Effector memory CD8-positive, alpha-beta T cell (primary cell): ENCODE measurements at places on chromosomes 6 and 20.

GRCh38 chr20:36917943-36918342 is 33.6 kb downstream of the SAMHD1 start:
- no peak overlapping the region for H3K4me3 ChIP-seq
- peaks cover 100% of the 10 kb centered on the region for H3K36me3 ChIP-seq
- no peak overlapping the region for H3K27ac ChIP-seq

DNA sequence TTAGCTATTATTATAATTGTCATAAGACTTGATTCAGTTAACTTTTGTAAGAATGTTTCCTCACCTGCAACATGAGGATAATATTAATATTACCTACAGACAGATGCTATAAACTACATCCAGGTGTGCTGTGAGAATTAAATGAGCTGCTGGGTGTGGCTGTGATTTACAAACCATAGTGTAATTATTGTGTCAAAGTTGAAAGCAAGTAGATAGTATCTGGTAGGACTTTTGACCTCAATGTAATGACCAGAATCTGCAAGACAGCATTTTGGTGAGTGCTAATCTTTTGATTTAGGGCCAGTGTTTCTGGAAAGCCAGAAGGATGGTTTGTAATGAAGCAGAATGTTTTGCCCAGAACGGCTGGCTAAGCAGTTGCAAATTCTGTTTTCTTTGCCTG is 162.5 kb downstream of the TRMT11 start:
- H3K27me3 ChIP-seq, result no peaks in the 10 kb centered on the region
- no peaks in the 10 kb centered on the region for H3K4me1 ChIP-seq
- no peaks in the 10 kb centered on the region for H3K36me3 ChIP-seq
- H3K27ac ChIP-seq, result no peak overlapping the region
- H3K4me3 ChIP-seq, result no peak overlapping the region

DNA sequence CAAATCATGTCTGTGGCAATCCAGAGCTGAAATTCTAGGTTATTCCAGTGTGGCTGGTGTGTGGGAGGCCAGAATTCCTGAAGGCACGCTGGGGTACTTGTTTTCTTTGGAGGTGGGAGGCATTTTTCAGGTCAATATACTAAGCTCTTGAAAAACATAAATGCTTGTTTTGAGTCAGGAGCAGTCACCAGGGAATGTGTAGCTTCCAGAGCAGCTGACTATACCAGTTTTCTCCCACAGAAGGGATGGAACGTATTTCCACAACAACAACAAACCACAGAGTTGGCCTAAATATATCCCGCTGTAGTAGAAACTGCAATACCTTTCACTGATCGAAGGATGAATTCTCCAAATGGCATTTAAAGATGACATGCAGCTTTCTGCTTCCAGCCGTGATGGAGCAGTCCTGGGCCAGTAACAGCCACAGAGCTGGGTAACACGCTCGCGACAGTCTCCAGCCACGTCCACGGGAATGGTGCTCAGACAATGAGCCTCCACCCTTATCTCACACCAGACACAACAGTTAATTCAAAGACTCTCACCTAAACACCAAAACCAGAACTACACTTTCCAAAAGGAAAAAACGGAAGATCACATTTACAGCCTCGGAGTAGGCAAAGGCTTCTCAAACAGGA is 23.2 kb downstream of the CHRNA4 start:
- H3K27me3 ChIP-seq, result peaks cover 75% of the 10 kb centered on the region
- H3K4me1 ChIP-seq, result no peaks in the 10 kb centered on the region
- H3K36me3 ChIP-seq, result no peaks in the 10 kb centered on the region
- no peak overlapping the region for H3K4me3 ChIP-seq
- no peak for DNase-seq

DNA sequence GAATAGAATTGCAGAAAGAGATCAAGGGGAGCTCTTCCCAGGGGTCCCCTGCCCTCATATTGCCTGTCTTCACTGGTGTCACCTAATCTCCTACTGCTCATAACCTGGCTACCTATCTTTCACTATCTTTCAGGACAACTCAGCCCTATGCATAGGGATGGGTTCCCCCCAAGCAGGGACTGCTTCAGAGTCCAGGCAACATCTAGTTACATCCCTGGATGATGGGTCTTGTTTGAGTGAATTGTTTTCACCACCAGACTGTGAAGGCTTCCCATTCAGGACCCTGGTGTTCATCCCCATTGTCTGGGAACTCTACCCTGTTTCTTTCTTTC is 850 bp upstream of the HECA start:
- peaks cover 45% of the 10 kb centered on the region for H3K4me1 ChIP-seq
- peak overlapping the region; percentile 88 for H3K4me3 ChIP-seq
- peak overlapping the region; percentile 99 for H3K27ac ChIP-seq
- H3K27me3 ChIP-seq, result no peaks in the 10 kb centered on the region
- peaks cover 46% of the 10 kb centered on the region for H3K36me3 ChIP-seq

- no peak overlapping the region for H3K27ac ChIP-seq
- no peaks in the 10 kb centered on the region for H3K4me1 ChIP-seq
- H3K4me3 ChIP-seq, result no peak overlapping the region
- H3K27me3 ChIP-seq, result peaks cover 64% of the 10 kb centered on the region
- DNase-seq, result no peak
These were observed 139.6 kb downstream of the MYLK4 start for GRCh38 chr6:2611092-2611491.

GRCh38 chr6:107217248-107217647 is 101.9 kb upstream of the BEND3 start:
- no peak overlapping the region for H3K4me3 ChIP-seq
- H3K4me1 ChIP-seq, result peaks cover 4% of the 10 kb centered on the region
- no peaks in the 10 kb centered on the region for H3K27me3 ChIP-seq
- no peak overlapping the region for H3K27ac ChIP-seq

DNA sequence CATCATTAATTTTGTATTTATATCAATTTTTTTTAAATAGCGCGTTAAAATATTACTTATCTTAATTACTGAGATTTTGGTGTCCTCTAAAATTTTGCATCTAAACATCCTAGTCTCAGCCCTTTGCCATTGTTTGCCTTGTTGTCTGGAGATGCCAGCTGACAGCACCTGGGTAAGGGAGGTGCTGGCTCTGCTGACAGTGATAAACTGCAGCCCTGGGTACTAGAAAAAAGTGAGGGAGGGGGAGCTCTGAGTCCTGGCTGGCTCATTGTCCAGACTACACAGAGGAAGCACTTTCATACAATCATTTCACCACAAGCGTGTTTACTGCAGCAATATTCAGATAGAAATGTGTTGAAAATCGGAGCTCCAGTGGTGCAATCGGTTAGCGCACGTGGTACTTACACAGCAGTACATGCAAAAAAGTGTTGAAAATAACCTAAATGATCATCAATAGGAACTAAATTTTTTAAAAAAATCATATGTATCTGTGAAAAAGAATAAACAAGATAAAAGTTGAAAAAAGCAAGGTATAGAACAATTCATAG is 18.5 kb upstream of the UBR2 start:
- peaks cover 9% of the 10 kb centered on the region for H3K4me1 ChIP-seq
- DNase-seq, result no peak
- no peaks in the 10 kb centered on the region for H3K36me3 ChIP-seq
- peaks cover 6% of the 10 kb centered on the region for H3K27me3 ChIP-seq
- no peak overlapping the region for H3K4me3 ChIP-seq
- H3K27ac ChIP-seq, result no peak overlapping the region

DNA sequence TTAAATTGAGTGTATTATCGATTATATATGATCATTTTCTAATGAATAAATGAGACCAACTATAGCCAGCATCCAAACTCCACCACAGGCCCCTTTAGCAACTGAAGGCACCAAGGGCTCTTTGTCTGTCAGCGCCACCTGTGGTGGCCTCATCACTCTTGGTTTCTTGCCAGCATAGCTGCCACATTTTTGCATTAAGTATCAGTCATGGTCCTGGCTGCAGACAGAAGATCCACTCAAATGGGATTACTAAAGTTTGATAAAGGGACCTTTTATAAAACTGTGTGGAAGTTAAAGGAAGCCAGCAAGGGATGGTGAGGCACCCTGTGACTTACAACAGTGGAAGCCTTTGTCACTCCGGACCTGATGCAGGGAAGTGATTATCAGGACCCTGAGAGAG is 162.9 kb downstream of the C6orf118 start:
- no peak for DNase-seq
- no peaks in the 10 kb centered on the region for H3K36me3 ChIP-seq
- H3K4me1 ChIP-seq, result no peaks in the 10 kb centered on the region
- no peak overlapping the region for H3K27ac ChIP-seq

DNA sequence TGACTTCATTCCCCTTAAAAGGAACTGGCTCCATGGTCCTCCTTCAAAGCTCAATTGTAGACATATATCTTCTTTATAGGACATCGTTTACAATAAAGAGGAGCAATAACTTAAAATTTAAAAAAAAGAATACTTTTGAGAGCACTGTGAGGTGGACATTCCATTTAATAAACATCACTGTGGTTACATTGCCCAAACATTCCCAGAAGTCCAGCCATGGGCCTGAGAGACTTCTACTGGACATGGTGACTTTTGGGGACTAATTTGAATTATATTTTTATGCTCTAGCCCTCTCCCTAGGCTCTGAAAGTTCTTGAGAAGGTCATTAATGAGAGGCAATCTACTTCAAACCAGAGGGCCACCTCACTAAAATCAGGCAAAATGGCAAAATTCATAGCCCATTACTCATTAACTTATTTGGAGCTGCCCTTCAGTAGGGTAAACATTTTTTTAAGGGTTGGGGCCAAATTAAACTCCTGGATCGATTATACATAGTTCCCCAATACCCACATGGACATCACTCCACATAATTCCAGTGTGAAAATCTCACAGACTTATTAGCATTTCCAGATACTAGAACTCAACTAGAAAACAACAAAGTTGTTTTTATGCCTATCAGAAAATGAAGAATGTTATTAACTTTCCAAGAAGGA is 17.1 kb downstream of the ISM1 start:
- no peak for DNase-seq
- H3K27me3 ChIP-seq, result no peaks in the 10 kb centered on the region
- no peak overlapping the region for H3K27ac ChIP-seq
- H3K36me3 ChIP-seq, result no peaks in the 10 kb centered on the region
- no peak overlapping the region for H3K4me3 ChIP-seq
- no peaks in the 10 kb centered on the region for H3K4me1 ChIP-seq

GRCh38 chr20:35226884-35227681 is 593 bp downstream of the MMP24 start:
- DNase-seq, result peak; percentile 44
- peaks cover 4% of the 10 kb centered on the region for H3K36me3 ChIP-seq
- peaks cover 6% of the 10 kb centered on the region for H3K4me1 ChIP-seq

GRCh38 chr20:49630396-49630951 is 62.5 kb upstream of the PTGIS start:
- H3K4me3 ChIP-seq, result no peak overlapping the region
- no peak for DNase-seq
- no peak overlapping the region for H3K27ac ChIP-seq
- H3K27me3 ChIP-seq, result no peaks in the 10 kb centered on the region
- peaks cover 15% of the 10 kb centered on the region for H3K36me3 ChIP-seq
- peaks cover 6% of the 10 kb centered on the region for H3K4me1 ChIP-seq

- H3K27ac ChIP-seq, result no peak overlapping the region
- H3K4me3 ChIP-seq, result no peak overlapping the region
- H3K27me3 ChIP-seq, result peaks cover 29% of the 10 kb centered on the region
- no peaks in the 10 kb centered on the region for H3K4me1 ChIP-seq
These were observed 114.1 kb upstream of the SNX9 start for GRCh38 chr6:157708933-157709332.

- peaks cover 28% of the 10 kb centered on the region for H3K4me1 ChIP-seq
- no peak for DNase-seq
- no peak overlapping the region for H3K4me3 ChIP-seq
- H3K27me3 ChIP-seq, result no peaks in the 10 kb centered on the region
- H3K36me3 ChIP-seq, result peaks cover 70% of the 10 kb centered on the region
These were observed 7.9 kb downstream of the TUBB start for GRCh38 chr6:30727920-30728553.

DNA sequence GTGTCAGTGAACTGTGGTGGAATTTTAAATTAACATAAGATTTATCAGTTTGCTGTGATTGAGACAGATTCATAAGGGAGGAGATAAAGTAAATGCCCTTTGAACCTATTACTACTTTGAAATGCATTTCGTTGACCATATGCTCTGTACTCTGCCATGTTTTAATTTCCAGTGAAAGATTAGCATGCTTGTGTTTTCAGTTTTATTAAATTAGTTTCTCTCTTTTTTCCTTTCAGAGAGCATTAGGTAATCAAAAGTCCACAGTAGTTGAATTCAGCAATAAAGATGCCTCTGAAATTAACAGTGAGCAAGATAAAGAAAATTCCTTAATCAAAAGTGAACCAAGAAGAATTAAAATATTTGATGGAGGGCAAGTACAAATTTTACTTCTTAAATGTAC is 117.4 kb downstream of the HIVEP1 start:
- peaks cover 3% of the 10 kb centered on the region for H3K4me1 ChIP-seq
- no peak overlapping the region for H3K4me3 ChIP-seq
- DNase-seq, result no peak
- no peaks in the 10 kb centered on the region for H3K36me3 ChIP-seq

DNA sequence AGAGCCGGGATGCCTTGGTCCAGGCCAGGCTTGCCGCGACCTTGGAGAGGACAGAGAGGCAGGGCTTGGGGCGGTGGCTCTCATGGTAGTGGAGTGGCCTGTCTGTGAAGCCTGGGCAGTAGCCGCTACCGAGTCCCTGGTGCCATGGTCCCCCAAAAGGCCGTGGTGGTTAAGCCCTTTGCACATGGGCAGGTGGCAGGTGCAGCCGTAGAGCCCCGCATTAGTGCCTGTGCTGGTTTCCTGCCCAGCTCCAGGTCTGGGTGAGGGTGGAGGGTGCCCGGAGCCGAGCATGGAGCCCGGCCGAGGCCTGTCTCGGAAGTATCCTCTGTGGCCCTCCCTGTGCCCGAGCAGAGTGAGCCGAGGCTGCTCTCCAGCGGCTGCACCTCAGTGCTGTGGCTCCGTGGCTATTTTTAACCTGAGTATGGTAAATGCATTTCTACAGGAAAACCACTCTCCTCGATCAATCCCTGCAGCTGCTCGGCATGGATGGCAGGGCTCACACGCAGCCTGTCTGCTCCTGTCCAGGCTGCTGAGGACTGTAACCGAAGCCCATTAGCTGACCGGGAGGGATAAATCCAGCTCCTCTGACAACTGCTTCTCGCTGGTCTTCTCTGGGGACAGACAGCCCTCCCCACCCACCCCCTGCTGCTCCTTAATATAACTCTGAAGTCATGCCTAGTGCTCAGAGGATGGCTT is 36.3 kb upstream of the GATA5 start:
- no peaks in the 10 kb centered on the region for H3K36me3 ChIP-seq
- peak overlapping the region; percentile 19 for H3K27ac ChIP-seq
- H3K27me3 ChIP-seq, result peaks cover 43% of the 10 kb centered on the region
- no peak for DNase-seq
- H3K4me1 ChIP-seq, result no peaks in the 10 kb centered on the region

- no peaks in the 10 kb centered on the region for H3K4me1 ChIP-seq
- no peaks in the 10 kb centered on the region for H3K36me3 ChIP-seq
- H3K27me3 ChIP-seq, result no peaks in the 10 kb centered on the region
- H3K4me3 ChIP-seq, result no peak overlapping the region
- no peak overlapping the region for H3K27ac ChIP-seq
These were observed 362.1 kb downstream of the PHF3 start for GRCh38 chr6:63997734-63998133.
